ENCODE measurements at places on chromosomes 12 and 14.

GRCh38 chr12:89977405-89978085, 268.9 kb upstream of the ATP2B1 start:
- DNase-seq, result no peak

- no peak for DNase-seq
Measured at GRCh38 chr12:115984616-115985015, 292.9 kb downstream of the MED13L start.

GRCh38 chr12:106954462-106955376, 988 bp upstream of the TMEM263 start:
- peak; percentile 68 for DNase-seq

- DNase-seq, result no peak
Measured at GRCh38 chr12:25719505-25719904, 166.4 kb upstream of the LMNTD1 start.

GRCh38 chr12:10612984-10613348, 443 bp downstream of the MAGOHB start:
- DNase-seq, result no peak

GRCh38 chr12:105820429-105821125, 318.2 kb downstream of the NUAK1 start:
- peak; percentile 40 for DNase-seq

- DNase-seq, result no peak
Measured at GRCh38 chr12:101010896-101011295, 199.1 kb downstream of the SLC5A8 start.

All from left ventricle myocardium superior (tissue), 1 donor.